ENCODE measurements at places on chromosomes 1 and 21.
A peak's percentile ranks its signal among the peaks of the same experiment; 100 is the strongest.

GRCh38 chr1:46580140-46580903, 23.7 kb downstream of the MKNK1 start:
- no peak for DNase-seq

GRCh38 chr1:156852418-156852874, 6.5 kb downstream of the INSRR start:
- peak; percentile 28 for DNase-seq

DNA sequence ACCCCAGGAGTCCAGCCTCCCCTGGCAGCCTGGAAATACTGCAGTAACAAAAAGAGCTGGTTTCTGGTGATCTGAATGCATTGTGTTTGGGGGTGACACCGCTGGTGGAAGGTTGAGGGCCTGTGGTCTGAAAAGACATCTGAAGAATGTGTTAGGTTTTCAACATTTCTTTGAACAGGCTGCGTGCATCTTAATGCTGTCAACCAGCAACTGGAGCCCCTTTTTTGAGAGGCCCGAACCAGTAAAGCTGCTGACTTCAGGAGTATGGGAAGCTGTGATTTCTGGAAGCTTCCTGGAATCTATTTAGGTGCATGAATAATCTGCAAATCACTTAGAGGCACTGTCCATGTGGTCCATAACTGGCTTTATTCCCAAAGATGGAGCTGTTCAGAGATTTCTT, 17.0 kb downstream of the ATP5PO start:
- no peak for DNase-seq

GRCh38 chr21:15741510-15741909, 11.7 kb downstream of the USP25 start:
- DNase-seq: no peak

GRCh38 chr1:31228986-31229385, 10.7 kb downstream of the NKAIN1 start:
- DNase-seq: no peak

GRCh38 chr1:54403808-54404261, 2.4 kb downstream of the SSBP3 start:
- DNase-seq: no peak

DNA sequence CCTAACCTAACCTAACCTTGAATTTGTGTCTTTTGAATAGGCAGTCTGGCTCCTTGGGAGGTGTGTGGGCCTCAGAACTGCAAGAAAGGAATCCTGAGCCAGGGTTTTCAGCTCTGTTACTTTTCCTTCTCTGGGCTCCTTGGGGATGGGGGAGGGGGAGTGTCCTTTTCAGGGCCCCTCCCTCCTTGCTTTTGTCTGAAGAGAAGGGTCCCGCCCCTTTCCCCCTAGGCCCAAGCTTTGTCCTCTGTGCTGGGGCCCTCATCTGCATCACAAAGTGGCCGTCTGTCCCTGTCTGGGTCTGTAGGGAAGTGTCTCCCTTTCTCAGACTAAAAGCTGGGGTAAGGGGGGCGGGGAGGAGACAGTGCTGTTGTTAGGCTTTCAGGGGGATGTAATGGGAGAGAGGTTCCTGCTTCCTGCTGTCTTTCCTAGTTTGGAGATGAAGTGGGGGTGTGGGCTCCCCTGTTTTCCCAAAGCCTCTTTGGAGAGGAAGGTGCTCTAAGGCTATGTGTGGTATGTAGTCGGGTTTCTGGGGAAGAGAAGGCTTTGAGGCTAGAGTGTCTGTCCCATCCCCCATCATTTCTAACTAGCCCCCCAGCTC, 3.1 kb downstream of the AGO1 start:
- no peak for DNase-seq

GRCh38 chr1:110466646-110467280, 15.8 kb downstream of the PROK1 start:
- DNase-seq: no peak

DNA sequence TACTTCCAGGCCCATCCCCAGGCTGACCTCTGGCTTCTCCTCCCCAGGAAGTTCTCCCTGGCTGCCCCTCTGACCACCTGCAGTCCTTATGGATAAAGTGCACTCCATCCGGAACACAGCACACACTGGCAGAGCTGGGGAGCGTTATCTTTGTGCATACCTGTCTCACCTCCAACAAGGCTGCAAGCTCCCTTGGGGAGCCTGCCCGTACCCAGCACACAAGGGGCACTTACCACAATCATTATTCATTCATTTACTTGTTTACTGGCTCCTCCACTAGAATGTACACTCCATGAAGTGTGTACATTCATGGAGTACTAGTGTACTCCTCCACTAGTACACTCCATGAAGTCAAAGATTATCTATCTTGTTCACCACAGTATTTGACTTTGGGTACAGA, 30.3 kb downstream of the GLIS1 start:
- no peak for DNase-seq

DNA sequence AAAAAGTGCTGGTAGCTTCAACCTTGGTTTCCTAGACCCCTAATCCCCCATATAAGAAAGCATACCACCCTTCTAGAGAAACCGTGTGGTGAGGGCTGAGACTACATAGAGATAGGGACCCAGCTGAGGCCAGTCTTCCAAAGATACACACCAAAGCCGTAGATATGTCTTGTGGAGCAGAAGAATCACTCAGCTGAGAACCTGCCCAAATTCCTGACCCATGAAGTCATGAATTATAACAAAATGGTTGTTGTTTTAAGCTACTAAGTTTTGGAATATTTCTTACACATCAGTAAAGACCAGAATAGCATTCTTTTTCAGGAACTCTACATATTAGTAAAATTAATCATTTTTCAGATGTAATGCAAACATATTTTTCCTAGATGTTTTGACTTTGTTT, 3.3 kb upstream of the SNRPE start:
- no peak for DNase-seq

DNA sequence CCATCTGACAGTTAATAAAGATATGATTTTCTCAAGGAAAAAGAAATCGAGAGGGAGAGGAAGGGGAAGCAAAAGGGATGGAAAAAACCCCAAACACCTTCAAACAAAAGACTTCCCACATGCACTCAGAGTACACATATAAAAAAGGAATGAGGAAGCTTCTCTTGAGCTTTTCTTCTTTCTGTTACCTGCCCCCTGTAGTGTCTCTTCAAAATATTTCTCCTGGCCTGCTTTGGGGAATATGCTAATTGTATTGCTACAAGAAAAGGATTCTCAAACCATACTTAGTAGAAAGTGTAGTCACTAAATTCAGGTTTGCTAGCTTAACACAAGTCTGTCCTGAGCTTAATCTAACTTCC, 58.7 kb downstream of the KIF14 start:
- DNase-seq: no peak

- no peak for DNase-seq
Observed at GRCh38 chr1:217135987-217136894, 413.0 kb upstream of the ESRRG start.

- DNase-seq: no peak
Observed at GRCh38 chr1:76257823-76258222, 183.3 kb downstream of the ST6GALNAC3 start.

DNA sequence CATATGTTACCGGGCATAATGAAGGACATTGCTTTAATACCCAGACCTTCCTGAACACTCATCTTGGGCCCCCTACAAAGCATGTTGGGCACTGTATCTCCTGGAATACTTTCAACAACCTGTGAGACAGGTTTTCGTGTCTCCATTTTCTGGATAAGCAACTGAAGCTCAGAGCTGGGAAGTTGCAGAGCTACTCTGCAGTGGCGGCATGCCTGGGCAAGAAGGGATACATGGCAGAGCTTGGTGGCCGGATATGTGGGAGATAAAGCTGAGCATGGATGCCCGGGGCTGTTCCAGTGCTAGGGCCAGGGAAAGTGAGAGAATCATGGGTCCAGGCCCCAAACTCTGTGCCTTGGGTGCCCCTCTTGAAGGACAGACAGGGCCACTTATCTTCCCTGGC, 71.6 kb upstream of the KCND3 start:
- DNase-seq: no peak

GRCh38 chr1:152164517-152165136, 5.6 kb upstream of the RPTN start:
- DNase-seq: no peak

All from substantia nigra (tissue), 51 donors.